ENCODE measurements at places on chromosomes 6 and 20.

DNA sequence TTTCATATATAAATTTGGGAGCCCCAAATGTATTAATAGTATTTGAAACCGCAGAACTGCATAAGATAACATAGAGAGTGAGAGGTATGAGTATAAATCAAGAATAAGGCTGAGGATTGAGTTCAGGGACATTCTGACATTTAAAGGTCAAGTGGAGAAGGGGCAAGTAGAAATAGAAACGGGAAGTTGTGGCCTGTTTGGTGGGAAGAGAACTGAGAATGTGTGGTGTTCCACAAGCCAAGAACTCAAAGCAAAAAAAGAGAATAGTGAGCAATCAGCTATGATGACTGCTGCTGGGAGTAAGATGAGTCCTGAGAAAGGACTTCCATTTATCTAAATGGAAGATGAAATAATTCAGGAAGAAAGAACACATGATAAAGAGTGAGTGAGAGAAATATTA is 418.4 kb downstream of the CD109 start:
- no peak for DNase-seq

- DNase-seq, result no peak
Measured at GRCh38 chr20:10679269-10679668, 5.5 kb upstream of the JAG1 start.

GRCh38 chr20:43017241-43018030 is 172.3 kb downstream of the PTPRT start:
- DNase-seq, result no peak

- DNase-seq, result no peak
Measured at GRCh38 chr6:20474874-20475542, 59.2 kb upstream of the CDKAL1 start.

GRCh38 chr6:12804952-12805645 is 88.5 kb downstream of the PHACTR1 start:
- no peak for DNase-seq

DNA sequence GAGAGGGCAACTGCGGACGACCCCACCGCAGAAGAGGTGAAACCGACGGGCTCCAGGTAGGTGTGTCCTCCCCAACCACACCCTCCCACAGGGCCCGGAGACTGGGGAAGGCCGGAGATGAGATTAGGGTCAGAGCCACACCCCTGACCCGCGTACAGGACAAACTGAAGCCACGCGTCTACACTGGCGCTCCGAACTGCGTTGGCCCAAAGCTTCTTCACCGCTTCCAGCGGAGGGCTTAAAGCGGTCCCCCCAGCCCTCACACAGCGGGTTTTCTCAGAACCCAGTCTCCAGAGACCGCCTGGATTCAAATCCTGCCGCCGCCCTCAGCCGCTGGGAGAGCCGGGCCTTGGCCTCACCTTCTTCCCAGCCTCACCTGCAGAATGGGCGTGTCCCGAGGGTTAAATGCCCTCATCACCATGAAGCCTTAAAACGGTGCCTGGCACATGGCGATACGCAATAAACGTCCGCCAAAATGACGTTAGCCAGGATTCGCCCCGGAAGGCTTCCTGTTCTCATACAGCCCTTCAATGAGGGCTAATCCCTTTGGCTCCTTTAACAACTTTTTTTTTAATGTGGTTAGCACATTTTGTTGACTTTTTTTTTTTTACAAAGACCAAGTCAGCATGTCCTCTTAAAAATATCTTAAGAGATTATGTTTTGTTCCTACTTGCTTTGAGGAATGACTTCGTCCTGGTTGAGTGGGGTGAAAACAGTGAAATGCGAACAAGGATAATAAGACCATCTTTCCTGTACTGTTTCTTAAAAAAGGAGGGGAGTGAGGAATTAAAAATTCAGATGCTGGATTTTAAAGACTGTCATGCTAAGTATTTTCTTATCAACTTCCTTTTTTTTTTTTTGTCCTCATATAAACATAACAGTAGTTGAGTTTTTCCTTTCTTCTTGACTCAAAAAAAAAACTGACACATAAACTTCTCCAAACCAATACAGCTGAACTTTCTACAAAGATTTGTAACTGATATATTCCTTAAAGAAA is 15.1 kb upstream of the ZNF217 start:
- no peak for DNase-seq

- no peak for DNase-seq
Measured at GRCh38 chr6:66264376-66264775, 557.4 kb upstream of the EYS start.

DNA sequence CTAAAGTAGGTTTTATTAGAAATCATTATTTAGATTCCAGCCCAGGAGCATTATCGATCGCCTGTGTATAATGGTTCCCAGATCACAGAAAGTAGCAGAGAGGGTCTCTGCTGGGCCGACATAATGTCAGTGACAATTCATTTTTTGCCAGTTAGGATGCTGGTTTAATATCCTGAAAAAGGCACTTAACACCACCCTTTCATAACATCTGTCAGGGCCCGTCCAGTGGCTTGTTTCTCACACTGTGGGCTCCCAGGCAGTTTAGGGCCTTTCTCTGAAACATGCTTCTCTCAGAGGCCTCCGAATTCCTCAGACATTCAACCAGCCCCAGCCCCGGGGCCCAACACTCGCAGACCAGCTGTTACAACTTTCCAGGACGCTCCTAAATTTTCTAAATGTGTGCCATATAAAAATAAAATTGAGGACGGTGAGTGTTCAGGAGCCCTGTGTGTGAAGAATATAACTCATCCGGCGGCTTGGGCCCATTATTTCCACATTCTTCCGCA is 108.6 kb upstream of the EYA4 start:
- no peak for DNase-seq

- DNase-seq, result no peak
Measured at GRCh38 chr6:159693894-159694545, 979 bp upstream of the SOD2 start.

GRCh38 chr6:48486876-48487275 is 375.9 kb upstream of the PTCHD4 start:
- DNase-seq, result no peak

GRCh38 chr20:54843865-54844264 is 368.5 kb downstream of the DOK5 start:
- no peak for DNase-seq

GRCh38 chr6:100235631-100236030 is 229.1 kb downstream of the SIM1 start:
- DNase-seq, result no peak

DNA sequence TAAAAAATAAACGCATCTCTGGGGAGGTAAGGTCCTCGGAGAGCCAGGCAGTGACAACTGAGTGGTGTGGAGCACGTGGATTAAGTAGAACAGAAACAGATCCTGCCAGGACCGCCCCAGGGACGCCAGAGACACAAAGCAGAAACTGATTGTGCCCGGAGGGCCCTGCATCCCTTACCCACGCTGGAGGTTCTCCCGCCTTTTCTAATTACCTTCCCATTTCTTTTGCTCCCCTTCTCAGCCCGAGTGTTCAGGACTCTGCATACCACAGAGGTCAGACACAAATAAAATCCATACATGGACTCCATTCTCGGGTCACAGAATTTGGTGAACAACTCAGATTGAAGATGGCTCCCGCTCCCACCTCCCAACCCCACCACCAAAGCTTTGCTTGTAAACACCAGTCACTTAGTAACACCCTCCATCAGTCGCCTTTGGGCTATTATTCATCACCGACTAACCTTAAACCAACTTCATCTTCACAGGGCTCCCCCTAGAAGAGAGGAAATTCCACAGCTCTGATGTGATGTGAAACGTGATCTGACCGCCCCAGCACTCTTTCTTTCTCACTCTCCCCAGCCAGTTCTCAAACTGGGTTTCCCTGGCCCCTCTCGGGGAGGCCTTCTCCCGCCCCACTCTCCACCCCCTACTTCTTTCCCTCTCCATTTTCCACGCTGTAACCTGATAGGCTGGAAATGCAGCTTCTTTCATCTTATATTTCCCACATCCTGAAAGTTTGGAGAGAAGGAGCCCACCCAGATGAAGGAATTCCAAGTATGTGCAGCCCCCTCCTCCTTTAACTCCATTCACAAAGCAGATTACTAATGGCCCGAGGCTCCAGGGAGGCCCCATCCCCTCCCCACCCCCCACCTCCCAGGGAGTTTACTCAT is 32.5 kb upstream of the PIM1 start:
- DNase-seq, result peak; percentile 95

- no peak for DNase-seq
Measured at GRCh38 chr6:140915551-140915950, 1217.2 kb upstream of the GJE1 start.

- no peak for DNase-seq
Measured at GRCh38 chr6:100262086-100262485, 202.6 kb downstream of the SIM1 start.

DNA sequence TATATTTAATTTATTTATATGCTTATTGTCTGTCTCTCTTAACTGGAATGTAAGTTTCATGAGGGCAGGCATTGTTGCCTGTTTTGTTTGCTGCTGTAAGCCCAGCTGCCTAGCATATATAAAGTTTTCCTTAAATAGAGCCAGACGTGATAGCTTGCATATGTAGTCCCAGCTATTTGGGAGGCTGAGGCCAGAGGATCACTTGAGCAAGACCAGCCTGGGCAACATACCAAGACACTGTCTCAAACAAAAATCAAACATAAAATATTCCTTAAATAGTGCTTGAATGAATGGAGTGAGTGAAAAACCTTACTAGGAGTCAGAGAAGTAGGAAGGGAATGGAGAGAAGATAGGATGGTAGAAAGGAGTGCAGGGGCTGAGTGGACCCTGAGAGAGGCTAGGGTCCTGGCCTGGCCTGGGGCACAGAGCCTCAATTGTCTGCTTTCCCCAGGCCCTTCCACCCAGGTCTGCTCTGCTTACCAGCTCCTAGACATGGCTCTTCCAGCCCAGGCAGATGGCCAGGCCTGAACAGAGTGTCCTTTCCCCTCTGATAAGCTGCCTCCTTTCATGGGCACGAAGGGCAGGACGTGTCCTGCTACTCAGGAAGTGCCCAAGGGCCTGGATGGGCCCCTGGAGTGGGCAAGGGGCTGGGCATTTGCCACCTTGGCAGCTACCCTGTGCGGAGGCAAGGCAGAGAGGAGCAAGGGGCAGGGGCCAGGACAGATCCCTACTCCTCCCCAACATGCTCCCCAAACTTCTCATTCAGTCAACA is 17.7 kb upstream of the BAK1 start:
- no peak for DNase-seq

- DNase-seq, result no peak
Measured at GRCh38 chr6:167689751-167690150, 137.0 kb upstream of the AFDN start.

- no peak for DNase-seq
Measured at GRCh38 chr6:135062735-135063134, 8.1 kb upstream of the HBS1L start.

GRCh38 chr6:11368264-11368663 is 135.8 kb upstream of the NEDD9 start:
- DNase-seq, result no peak

GRCh38 chr6:23316131-23316530 is 746.8 kb downstream of the HDGFL1 start:
- DNase-seq, result no peak

- no peak for DNase-seq
Measured at GRCh38 chr6:6610031-6610591, 21.6 kb downstream of the LY86 start.

- DNase-seq, result no peak
Measured at GRCh38 chr20:32945710-32946221, 58.5 kb downstream of the SUN5 start.

GRCh38 chr6:132669690-132670291 is 10.8 kb upstream of the TAAR1 start:
- DNase-seq, result no peak

DNA sequence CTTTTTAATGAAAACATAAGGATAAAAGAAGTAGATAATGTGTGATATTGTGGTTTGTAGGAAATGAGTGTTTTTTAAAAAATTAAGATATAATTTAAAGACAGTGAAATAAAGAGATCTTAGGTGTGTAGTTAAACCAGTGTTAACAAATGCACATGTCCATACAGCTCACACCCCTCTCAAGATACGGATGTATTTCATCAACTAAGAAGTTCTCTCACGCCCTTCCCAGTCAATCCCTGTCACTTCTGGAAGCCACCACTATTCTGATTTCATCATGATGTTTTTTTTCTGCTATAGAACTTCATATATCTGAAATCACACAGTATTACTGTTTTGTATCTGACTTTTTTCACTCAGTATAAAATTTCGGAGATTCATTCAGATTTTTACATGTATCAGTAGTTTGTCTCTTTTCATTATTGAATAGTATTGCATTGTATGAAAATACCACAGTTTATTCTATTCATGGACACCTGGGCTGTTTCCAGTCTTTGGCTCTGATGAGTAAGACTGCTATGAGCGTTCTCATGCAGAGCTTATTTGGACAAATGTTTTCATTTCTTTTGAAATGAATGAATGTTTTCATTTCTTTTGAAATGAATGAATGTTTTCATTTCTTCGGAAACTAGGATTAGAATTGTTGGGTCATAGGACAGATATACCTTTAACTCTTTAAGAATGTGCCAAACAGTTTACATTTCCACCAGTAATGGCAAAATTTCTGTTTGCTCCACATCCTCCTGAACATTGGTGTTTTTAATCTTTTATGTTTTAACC is 49.7 kb upstream of the ELOVL5 start:
- DNase-seq, result no peak

DNA sequence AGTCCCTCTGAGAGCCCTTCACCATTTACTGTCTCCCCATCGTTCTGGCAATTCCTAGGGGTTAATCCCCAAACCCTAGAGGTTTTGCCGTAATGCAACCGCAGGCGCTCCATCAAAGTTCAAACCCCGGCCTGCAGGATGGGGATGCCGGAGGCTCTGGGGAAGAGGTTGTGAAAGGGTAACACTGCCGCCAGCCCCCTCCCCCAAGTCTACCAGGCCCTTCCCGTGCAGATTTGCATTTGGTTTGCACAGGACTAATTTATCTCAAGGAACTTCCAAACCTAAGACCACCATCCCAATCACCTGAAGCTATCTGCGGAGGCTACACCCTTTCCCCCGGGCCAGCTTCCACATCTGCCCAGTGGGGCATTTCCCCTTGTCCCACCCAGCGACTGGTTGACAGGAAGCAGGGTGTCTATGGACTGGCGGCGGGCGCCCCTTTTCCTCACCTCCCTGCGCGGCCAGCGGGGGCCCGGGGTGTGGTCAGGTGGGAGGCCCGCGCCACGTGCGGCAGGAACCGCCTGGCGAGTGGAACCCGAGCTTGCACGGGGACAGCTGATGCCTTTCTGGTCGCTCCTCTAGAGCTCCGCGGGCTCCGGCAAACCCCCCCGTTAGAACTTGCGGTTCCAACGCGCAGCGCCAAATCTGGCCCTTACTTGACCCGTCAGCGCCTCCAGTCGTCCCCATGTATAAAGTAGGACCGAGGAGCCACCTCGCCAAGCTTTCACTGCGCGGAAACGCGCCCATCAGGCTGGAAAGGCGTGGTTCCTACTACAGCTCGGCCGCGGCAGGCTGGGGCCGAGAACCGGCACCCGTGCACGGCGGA is 9.4 kb upstream of the SLC4A11 start:
- DNase-seq, result no peak

Data from HS-27A (cell line).